ENCODE measurements at places on chromosomes 12 and 14.

GRCh38 chr14:92704036-92704804 lies 44.2 kb downstream of the LGMN start:
- DNase-seq = no peak

DNA sequence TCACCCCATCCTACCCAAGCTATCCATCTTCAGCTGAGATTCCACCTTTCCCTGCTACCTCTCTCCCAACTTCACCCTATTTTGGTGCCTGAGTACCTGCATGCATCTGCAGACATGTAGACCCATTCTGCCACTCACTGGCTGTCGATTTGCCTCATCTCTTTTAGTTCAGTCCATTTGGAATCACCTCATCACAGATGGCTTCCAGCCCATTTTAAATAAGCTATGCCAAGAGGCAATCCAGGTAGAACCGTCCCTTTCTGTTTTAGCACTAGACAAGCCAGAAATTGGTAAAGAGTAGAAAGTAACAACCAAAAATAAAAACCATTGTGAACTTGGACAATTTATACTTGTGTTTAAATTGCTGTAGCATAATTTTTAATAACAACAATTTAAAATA lies 11.3 kb downstream of the SLC35F4 start:
- no peak for DNase-seq

- no peak for DNase-seq
Measured at GRCh38 chr12:1618489-1618888, 10.5 kb upstream of the WNT5B start.

- DNase-seq = no peak
Measured at GRCh38 chr14:103989034-103989433, 46.7 kb upstream of the RD3L start.

DNA sequence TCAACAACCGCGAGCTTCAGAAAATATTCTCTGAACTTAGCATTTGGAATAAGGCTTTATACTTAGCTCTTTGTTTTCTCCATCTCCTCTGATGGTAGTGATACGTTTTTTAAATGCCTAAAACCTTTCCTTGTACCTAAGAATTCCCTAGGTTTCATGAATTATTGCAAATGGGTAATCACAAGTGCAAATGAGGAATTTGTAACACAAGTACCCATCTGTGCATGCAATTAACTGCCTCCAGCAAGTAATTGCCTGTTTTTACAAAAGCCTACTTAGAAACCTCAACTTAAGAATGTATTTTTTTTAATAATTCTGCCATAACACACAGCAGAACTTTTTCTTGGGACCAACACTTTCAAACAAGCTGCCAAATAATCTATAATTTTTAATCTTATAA lies 149.2 kb downstream of the PHLDA1 start:
- DNase-seq = no peak

GRCh38 chr12:75982979-75983660 lies 48.5 kb downstream of the PHLDA1 start:
- no peak for DNase-seq

- no peak for DNase-seq
Measured at GRCh38 chr12:131682510-131682895, 28.4 kb upstream of the SFSWAP start.

DNA sequence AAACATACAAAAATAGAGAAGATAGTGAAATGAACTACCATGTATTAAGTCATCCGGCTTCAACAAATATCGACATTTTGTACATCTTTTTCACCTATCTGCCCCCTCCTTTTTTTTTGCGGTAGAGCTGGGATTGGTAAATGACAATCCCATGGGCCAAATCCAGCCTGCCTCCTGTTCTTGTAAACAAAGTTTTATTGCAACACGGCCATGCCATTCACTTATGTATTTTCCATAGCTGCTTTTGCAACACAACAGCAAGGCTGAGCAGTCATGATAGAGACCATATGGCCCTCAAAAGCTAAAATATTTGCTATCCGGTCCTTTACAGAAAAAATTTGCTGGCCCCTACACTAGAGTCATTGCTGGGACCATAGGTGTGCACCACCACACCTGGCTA lies 58.1 kb upstream of the PLEKHG3 start:
- DNase-seq = no peak

DNA sequence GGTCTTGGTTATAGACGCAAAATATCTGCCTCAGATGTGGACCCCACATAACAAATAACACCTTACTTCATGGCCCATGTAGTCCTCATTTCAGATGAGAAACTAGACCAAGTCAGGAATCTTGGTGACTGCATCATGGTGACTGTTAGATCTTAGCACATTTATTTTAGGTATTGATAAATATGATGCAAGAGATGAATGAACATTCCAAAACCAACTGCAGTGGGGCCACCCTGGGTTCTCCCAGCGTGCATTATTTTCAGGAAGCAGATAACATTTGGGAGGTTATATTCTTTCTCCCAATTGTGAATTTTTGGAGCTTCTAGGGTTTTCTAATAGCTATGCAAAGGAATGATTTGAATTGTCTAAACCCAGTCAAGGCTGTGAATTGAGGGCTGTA lies 55.2 kb upstream of the PTGR2 start:
- DNase-seq = no peak

DNA sequence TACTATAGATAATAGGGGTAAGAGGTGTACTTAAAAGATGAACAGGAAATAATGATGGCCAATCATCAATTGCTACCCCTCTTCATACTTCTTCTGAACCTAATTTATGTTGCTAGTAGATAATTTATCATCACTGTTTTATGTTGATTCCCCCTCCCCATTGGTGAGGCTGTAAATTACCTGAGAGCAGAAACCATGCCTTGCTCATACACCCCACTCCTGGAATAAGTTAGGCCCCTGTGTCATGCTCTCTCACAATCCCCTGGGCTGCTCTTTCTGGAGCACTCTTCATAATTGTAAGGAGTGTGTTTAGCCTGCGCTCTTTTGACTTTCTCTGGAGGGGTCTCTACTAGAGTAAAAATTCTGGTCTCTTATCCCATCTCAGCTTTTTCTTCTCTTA lies 180.7 kb downstream of the PAH start:
- no peak for DNase-seq

- DNase-seq = no peak
Measured at GRCh38 chr12:49296836-49297694, 2.1 kb downstream of the PRPH start.

DNA sequence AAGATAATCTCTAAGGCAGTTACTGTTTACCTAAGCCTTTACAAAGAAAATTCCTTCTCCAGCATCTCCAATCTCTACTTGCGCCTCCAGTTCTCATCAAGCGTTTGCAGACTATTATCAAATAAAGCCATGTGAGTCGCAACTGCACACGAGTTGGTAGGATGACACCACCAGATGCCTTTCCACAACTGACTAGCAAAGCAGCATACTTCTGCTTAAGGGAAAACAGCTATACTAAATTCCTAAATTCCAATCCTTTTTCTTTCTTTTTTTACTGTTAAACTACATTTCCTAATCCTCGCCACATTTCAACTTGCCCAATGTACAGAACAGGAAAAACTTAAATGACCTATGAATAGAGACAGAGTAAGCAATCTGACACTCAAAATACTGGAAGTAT lies 166.7 kb downstream of the ITPR2 start:
- no peak for DNase-seq

GRCh38 chr14:22980672-22981089 lies 1.7 kb downstream of the AJUBA start:
- no peak for DNase-seq

DNA sequence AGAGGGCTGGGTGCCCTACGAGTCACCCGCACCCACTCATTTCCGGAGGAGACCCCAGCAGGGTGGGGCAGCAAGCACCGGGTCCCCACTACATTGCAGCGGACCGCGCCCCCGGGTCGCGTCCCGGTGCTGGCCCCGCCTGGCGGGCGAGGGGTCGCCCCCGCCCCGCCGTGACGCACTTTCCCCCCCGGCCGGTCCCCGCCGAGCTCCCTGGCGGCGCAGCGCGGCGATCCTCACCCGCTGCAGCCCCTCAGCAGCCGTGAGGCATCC lies 106.1 kb downstream of the PRICKLE1 start:
- no peak for DNase-seq

DNA sequence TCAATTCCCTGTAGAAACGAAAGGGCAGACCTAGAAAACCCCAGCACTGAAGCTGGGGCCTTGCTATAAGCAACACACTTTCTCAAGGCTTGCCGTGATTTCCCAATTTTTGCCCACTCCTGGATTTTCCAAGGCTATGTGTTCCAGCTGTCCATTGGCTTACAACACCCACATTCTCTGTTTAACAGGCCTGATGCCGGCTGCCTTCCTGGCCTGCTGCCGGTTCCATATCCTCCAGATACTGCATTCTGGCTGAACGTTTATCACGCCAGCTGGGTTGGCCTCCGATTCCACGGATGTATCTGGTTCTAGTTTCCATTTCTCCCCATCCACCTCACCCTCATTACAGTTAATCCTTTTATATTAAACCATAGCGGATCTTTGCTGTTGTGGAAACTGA lies 2.0 kb upstream of the PCNX1 start:
- DNase-seq = no peak

GRCh38 chr12:70045514-70045913 lies 197.7 kb upstream of the CNOT2 start:
- DNase-seq = no peak

GRCh38 chr12:114685320-114685781 lies 1.4 kb upstream of the TBX3 start:
- no peak for DNase-seq

GRCh38 chr12:54082397-54082892 lies 28.8 kb downstream of the HOXC4 start:
- DNase-seq = no peak

DNA sequence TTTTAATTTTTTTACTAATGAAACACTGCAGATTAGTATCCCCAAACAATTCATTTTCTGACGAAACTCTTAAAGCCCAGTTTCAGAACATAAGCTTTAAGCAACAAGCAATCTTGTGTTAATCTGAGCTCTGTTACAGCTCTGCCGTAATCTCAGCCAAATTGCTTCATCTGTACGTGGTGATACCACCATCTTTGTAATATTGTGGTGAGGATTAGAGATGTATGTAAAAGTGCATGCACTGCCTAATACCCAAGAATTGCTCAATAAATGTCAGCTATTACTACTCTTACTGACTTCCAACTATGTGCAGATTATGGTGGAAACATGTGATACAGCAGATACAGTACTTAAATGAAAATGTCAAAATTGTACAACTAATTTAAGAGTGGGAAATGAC lies 1.8 kb downstream of the AKAP5 start:
- DNase-seq = no peak

GRCh38 chr12:13339538-13339937 lies 143.0 kb downstream of the EMP1 start:
- DNase-seq = no peak

- DNase-seq = no peak
Measured at GRCh38 chr14:27605282-27605681, 1007.4 kb upstream of the NOVA1 start.

DNA sequence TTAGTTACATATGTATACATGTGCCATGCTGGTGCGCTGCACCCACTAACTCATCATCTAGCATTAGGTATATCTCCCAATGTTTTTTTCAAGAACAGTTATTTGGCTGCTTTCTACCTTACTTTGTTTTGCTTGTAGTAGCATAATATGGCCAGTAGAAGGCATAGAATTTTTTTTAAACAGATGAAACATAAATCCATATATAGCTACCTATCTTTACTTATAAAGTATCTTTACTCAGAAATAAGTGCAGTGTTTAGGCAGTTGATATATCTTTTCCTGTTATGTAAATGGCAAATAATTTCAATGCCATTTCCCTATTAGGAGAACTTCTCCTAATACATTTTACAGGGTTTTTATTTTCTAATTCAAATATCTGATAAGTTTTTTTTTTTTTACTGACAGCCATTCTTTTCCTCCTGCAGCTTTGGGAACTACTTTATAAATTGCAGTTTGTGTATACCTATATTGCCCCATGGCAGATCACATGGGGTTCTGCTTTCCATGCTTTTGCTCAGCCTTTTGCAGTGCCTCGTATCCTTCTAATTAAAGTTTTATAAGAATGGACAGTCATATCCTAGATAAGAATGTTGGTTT lies 143.1 kb downstream of the PCNX1 start:
- no peak for DNase-seq

- no peak for DNase-seq
Measured at GRCh38 chr12:64170024-64170423, 52.1 kb downstream of the KICS2 start.

GRCh38 chr12:67582238-67582834 lies 66.2 kb upstream of the DYRK2 start:
- no peak for DNase-seq

- DNase-seq = no peak
Measured at GRCh38 chr12:49470986-49471385, 67.8 kb upstream of the KCNH3 start.
